ENCODE measurements at places on chromosomes 7 and 10.

DNA sequence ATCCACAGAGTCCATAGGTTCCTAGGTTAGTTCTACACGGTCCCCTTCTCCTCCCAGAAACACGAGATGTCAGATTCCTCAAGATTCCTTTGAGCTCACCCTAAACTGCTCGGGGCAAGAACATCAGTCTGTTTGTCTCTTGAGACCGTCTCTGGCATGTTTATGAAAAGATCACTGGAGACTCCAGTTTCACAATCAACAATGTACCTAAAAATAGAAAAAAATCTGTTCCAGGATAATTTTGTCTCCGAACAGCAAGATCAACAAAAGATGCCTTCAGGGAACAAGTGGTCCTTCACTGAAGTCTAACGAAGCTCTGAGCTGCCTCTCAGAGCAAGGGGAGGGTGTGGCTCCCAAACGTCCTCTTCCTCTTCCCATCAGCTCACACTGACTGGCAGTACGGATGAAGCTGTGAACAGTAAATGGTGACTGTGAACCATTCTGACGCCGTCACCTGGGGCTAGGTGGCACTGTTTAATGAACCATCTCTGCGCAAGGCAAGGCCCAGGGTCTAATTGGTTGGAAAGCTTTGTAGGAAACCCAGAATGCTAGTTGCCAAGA, 156.2 kb upstream of the LYZL1 start:
- DNase-seq = no peak

GRCh38 chr7:151844071-151844824, 32.7 kb downstream of the PRKAG2 start:
- no peak for DNase-seq

- no peak for DNase-seq
These were observed 573.0 kb upstream of the IGFBP3 start for GRCh38 chr7:46494028-46494427.

- no peak for DNase-seq
These were observed 81.1 kb downstream of the PLPP4 start for GRCh38 chr10:120538091-120538490.

- DNase-seq = no peak
These were observed 205.3 kb downstream of the HTR7 start for GRCh38 chr10:90652519-90652918.
